Right lung (tissue), 10 donors: ENCODE measurements at places on chromosomes 7 and 10. TPM values are rescaled to one million over a fixed set of nuclear protein-coding genes. Genes with fewer than 3 reads are reported as not detected.

- no peak for DNase-seq
Measured at GRCh38 chr10:24249829-24250415, 41.0 kb downstream of the KIAA1217 start.

DNA sequence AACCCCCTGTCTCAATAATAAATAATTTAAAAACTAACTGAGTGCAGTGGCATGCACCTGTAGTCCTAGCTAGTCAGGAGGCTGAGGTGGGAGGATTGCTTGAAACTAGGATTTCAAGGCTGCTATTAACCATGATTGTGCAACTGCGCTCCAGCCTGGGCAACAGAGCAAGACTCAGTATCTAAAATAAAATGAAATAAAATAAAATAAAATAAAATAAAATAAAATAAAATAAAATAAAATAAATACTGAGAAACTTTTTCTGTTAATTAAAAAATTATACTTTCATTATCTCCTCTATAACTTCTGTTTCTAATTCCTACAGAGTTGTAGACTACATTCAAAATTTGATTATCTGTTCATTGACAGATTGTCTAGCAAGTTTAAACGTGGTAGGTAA lies 999.4 kb downstream of the ANKRD7 start:
- no peak for DNase-seq

DNA sequence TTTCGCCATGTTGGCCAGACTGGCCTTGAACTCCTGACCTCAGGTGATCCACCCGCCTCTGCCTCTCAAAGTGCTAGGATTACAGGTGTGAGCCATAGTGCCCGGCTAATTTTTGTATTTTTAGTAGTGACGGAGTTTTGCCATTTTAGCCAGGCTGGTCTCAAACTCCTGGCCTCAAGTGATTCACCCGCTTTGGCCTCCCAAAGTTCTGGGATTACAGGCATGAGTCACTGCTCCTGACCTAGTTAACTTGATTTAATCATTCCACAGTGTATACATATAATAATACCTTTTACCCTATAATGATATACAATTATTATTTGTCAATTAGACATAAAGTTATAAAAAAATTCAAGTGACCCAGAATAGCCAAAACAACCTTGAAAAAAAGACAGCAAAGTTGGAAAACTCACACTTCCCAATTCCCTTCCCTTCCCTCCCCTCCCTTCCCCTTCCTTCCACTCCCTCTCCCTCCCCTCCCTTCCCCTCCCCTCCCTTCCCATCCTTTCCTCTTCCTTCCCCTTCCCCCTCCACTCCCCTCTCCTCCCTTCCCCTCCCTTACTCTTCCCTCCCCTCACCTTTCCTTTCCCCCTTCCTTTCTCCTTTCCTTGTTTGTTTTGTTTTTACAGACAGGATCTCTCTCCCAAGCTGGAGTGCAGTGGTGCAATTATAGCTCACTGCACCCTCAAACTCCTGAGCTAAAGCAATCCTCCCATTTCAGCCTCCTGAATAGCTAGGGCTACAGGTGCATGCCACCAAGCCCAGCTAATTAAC lies 14.8 kb upstream of the ZMIZ2 start:
- no peak for DNase-seq

DNA sequence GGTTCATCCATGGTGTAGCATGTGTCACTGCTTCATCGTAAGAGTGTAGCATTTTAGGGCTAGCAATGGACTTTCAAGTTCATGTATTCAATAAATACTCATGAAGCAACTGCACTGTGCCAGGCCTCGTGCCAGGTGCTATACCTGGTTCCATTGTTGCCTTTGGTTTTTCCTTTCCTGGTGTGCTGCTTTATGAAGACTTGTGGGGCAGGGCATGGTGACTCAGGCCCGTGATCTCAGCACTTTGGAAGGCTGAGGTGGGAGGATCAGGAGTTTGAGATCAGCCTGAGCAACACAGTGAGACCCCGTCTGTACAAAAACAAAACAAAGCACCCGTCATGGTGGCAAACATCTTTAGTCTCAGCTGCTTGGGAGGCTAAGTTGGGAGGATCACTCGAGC lies 2.2 kb upstream of the CPA4 start:
- no peak for DNase-seq

DNA sequence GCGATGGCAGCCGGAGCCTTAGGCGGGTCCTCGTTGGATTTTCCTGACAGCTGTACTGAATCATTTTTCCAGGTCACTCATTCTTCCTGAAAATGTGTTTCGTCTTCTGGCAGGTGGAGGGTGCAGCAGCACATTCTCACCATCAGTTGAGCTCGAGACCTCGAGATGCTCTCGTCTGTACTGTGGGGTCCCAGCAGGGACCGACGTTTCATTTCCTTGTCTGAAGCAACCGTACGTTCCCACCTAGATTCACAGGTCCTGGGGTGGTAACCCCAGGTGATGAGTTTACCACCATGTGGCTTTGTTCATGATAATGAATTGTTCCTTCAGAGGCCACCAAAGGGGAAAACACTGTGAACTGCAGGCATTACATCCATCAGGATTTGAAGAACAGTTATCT lies 298.5 kb upstream of the FOXK1 start:
- DNase-seq = no peak

GRCh38 chr7:17669204-17669603 lies 271.1 kb downstream of the SNX13 start:
- no peak for DNase-seq

GRCh38 chr10:121059351-121059750 lies 208.2 kb downstream of the WDR11 start:
- DNase-seq = no peak

GRCh38 chr7:157150882-157151281 lies 12.2 kb downstream of the UBE3C start:
- no peak for DNase-seq

GRCh38 chr7:157278791-157279724 lies 57.7 kb upstream of the DNAJB6 start:
- DNase-seq = no peak

DNA sequence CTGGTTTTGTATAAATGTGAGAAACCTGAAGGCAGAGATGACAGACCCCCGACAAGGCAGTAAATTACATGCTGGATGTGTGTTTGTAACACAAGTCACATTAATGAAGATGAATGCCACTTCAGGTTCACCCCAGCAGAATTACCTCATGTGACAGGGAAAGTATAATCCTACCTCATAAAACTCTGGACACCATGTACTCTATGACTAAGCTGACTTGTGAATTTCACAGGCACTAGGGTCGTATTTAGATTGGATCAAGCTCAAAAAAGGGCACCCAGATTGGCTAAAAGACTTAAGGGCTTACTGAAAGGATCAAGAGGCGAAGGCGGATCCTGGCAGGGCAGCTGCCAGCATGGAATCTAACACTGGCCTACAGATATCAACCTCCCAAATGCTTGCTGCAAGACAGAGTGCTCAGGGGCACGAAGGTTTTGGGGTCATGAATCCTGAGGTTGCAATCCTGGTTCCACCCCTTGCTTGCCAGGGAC lies 161.4 kb downstream of the PIP4K2A start:
- no peak for DNase-seq

DNA sequence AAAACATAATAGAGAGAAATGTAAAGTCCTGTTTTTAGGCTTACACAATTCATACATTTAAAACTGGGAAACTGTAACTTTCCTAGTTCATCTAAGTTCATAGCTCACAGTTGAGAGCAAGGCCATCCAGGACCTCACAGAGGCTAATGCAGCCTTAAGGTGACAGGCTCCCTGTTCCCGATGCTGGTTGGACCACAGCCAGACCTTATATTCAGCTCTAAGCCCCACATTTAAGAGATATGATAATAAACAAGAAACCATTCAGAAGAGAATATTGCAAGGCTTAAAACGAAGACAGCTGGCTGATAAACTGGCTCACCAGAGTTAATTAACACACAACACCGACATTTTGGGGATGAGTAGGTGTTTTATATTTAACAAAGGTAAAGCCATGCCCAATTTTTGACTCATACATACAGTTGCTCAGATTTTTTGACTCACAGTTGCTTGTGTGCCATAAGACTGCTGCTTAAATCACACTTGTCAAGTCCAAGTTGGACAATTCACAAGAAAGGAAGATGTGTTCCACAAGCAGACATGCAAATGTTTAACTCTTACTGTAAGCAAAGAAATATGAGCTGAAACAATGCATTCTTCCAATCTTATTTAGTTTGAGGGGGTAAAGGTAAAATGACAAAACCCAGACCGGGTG lies 41.1 kb upstream of the TMEM213 start:
- no peak for DNase-seq

DNA sequence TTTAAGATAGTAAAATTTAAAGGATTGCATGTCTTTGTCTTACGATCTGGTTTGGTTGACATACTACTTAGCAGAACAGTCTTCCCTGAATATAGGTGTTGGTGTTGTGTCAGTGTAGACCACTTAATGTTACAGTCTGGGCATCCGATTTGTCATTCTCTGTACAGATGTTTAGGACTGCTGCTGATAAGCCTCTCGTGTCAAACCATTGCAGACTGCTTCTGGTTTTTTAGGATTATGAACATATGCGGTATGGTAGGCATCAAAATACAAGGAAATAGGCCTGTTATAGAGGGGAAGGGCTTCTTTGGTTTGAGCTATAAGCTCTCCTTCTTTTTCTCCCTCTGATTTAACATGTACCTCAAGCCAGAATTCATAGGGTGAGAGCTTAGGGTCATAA lies 7.4 kb downstream of the CYP3A43 start:
- DNase-seq = no peak

DNA sequence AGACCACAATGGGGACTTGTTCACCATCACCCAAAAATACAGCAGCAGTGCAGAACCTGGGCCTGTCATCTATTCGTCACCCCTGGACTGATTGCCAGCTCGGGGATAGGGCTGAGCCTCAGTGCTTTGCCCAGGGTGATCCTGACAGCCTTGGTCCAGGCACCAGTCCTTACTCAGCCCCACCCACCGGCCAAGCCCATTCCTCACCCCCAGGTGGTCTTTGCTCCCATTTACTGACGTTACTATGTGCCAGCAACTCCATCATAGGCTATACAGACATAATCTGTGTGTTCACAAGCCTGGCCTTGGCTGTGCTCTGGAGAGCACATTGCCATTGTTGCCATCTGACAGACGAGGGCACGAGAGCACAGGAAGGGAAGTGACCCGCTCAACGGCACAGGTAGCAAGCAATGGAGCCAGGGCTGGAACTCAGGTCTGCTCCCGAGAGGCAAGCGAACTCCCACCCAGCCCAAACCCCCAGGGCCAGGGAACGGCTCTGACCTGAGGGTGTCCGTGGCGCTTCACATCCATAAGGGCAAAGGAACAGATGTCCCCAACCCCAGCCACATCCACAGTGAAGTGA lies 6.8 kb downstream of the ATG9B start:
- DNase-seq = no peak

DNA sequence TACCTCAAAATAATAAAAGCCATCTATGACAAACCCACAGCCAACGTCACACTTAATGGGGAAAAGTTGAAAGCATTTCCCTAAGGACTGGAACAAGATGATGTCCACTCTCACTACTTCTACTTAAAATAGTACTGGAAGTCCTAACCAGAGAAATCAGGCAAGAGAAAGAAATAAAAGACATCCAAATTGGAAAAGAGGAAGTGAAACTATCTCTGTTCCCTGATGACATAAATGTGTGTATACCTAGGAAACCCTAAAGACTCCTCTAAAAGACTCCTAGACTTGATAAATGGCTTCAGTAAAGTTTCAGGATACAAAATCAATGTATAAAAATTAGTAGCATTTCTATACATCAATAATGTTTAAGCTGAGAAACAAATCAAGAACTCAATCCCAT lies 314.1 kb downstream of the WDR37 start:
- DNase-seq = no peak

DNA sequence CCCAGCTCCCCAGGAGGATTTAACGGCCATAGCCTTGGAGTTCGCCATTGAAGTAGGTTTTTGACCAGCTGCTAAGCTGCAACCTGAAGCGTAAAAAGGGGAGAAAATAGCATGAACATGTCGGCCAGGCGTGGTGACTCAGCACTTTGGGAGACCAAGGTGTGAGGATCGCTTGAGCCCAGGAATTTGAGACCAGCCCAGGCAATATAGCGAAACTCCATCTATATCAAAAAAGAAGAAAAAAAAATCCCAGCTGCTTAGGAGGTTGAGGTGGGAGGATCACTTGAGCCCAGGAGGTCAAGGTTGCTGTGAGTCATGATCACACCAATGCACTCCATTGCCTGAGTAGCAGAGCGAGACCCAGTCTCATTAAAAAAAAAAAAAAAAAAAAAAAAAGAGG lies 32.2 kb upstream of the MCU start:
- DNase-seq = no peak

CNNM2 gene
- polyA plus RNA-seq = 5.8 TPM

CCSER2 gene
- polyA plus RNA-seq = 41.3 TPM

GRM3 gene
- polyA plus RNA-seq = 0.40 TPM

NACAD gene
- 8.2 TPM for polyA plus RNA-seq

CCNJ gene
- polyA plus RNA-seq = 17.5 TPM

WDR86 gene
- 13.3 TPM for polyA plus RNA-seq
